ENCODE measurements at places on chromosomes 4 and X.

DNA sequence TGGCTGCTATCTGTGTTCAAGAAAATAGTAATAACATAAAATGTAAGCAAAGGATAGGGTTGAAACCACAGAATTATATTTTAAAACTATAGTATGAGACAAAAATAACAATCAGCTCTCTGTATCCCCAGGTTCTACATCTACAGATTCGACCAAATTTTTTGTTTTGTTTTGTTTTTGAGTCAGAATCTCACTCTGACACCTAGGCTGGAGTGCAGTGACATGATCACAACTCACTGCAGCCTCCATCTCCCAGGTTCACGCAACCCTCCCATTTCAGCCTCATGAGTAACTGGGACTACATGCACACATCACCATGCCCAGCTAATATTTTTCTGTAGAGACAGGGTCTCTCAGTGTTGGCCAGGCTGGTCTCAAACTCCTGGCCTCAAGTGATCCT lies 113.2 kb downstream of the MAB21L2 start:
- DNase-seq, result no peak

- DNase-seq, result no peak
Observed at GRCh38 chr4:43843501-43843900, 605.1 kb downstream of the KCTD8 start.

GRCh38 chrX:24231131-24231540 lies 81.6 kb downstream of the ZFX start:
- DNase-seq, result no peak

DNA sequence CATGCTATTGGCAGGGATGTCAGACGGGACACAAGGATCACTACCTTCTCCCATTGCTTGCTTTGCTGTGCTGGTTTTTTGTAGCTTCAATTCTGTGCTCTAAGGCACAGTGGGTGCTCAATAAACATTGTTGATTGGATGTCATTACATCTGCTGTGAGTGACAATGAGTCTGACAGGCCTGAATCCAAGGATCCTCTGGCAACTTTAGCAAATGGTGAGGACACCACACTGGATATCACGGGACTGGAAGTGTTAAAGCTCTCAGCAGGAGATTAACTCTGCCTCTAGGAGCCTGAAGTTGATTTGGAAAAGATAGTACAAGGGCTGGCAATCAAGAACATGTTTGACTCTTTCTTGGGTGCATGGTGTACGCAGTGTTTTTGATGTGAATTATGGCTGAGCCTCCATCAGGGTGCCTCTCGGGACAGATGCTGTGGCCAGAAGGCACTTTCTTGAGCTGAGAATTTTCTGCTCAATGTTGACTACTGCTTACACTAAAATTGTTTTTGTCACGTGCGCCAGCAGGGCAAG lies 217.9 kb downstream of the ARAP2 start:
- no peak for DNase-seq

GRCh38 chr4:159823743-159824142 lies 720.9 kb downstream of the RAPGEF2 start:
- DNase-seq, result no peak

DNA sequence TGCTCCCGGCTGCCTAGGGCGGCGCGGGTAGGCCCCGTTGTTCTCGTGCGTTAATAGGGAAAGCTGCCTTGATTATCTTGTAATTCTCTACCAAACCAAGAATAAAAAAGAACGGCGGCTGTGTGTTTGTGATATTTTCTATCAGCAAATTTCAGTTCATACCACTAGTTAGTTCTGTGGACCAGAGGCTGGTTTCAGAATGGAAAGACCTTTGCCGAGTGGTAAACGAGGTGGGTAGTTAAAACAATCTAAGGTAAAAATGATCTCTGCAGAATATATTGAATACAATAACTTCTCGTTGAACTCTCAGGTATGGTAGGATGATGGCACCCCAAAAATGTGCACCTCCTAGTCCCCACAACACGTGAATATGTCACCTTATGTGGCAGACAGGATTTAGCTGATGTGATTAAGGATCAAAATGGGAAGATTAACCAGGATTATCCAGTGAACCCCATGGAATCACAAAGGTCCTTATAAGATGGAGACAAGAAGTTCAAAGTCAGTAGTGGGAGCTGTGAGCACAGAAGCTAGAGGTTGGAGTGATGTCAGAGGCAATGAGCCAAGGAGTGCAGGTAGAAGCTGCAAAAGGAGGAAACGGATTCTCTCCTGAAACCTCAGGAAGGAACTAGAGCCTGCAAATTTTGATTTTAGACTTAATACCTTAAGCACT lies 574 bp upstream of the CFAP97 start:
- DNase-seq, result no peak

GRCh38 chr4:20403290-20403689 lies 151.6 kb downstream of the SLIT2 start:
- no peak for DNase-seq
